ENCODE measurements at places on chromosomes 3 and 15.

DNA sequence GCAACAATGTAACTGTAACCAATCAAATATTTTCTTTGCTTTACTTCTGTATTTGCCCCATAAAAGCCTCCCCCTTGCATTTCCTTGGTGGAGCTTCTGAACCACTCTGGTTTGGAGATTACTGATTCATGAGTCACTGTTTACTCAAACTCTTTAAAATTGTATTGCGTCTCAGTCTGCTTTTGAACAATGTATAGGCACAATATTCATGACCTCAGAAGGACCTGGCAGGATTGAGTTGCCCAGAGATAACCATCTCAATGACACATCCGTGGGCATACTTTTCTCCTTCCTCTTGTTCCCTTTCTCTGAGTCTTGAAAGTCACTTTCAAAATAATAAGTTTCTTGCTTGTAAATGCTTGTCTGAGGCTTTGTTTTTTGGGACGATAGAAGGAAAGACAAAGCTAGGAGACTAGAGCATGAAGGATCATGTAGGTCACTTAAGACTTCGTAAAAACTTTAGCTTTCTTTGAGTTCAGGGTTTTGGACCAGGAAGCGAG is 57.1 kb upstream of the POU1F1 start:
- DNase-seq, result no peak

- DNase-seq, result no peak
Measured at GRCh38 chr3:4520033-4520816, 27.1 kb downstream of the ITPR1 start.

DNA sequence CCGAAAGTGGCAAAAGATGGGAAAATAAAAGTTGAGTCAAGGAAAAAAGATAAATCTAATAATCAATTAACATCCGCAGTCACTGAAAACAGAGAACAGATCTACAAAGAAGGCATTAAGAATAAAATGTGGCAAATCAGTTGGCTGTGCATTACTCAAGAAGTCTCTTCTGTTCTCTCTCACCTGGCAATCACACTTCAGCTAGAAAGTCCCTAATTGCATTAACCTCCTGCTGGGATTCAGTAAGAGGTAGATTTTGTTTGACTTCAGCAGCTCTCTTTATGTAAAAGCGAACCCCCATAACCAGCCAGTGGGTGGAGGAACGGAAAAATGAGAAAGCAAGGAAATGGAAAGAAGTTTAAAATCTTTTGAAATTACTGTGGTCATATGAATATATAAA is 94.7 kb upstream of the PLXND1 start:
- DNase-seq, result no peak

GRCh38 chr15:40940296-40940801 is 11.2 kb downstream of the DLL4 start:
- DNase-seq, result no peak

DNA sequence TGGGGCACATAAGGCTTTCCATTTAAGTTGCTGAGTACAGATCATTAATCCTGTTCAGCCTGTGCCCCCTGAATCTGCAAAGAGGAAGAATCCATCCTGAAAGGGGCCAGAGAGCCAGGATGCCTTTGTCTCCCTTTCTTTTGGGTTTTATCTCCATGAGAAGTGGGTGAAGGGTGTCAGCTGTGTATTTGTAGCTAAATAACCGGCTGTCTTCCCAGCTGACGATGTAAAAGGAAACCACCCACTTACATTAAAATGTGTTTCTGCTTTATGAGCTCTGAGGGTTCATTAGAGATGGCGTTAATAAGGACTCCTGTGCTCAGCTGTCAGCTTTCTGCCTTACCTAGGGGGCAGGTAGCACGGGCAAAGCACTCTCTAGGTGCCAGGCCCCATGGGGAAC is 83.4 kb downstream of the SLCO3A1 start:
- DNase-seq, result no peak

- no peak for DNase-seq
Measured at GRCh38 chr3:55160241-55160983, 232.6 kb upstream of the LRTM1 start.

DNA sequence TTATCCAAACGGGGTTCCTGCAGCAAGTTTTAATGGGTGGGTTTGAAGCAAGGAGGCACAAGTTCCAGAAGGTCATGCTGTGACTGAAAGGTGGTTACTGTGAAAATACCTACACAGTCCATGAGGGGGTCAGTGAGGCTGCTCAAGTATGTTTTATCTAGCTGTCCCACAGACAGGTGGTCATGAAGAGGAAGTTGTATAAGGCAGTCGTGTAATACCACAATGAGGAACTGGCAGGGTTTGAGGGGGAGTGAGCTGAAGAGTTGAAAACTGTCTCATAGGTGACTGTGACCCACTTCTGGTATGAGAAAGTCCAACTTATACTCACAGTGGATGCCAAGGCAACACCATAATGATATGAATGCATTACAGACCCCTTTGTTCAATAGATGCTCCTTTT is 856.8 kb downstream of the OTOL1 start:
- no peak for DNase-seq

GRCh38 chr3:150469031-150469930 is 61.2 kb downstream of the TSC22D2 start:
- DNase-seq, result no peak

GRCh38 chr15:71330638-71331162 is 215.4 kb downstream of the THSD4 start:
- no peak for DNase-seq

GRCh38 chr3:37621771-37622170 is 239.9 kb upstream of the CTDSPL start:
- no peak for DNase-seq

DNA sequence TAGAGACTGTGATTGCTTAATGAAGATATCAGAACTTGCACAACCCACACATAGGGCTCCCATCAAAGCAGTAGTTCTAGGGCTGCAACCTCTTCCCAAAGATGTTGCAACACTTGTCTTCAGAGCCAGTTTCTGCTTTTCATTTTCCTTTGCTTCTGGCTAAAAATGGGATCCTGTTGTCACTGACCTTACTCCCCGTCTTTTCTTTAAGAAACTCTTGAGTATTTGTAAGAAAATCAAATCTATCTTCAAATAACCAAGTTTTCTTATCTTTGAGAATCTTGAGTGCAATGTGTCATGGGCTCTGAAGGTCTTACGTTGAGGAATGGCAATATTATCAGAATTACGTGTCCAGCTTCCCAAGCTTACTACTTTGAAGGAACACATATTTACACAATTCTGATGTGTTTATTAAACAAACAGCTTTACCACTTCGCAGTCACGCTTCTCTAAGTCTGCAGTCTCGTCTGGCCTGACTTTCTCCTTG is 24.1 kb downstream of the CACNA1D start:
- no peak for DNase-seq

DNA sequence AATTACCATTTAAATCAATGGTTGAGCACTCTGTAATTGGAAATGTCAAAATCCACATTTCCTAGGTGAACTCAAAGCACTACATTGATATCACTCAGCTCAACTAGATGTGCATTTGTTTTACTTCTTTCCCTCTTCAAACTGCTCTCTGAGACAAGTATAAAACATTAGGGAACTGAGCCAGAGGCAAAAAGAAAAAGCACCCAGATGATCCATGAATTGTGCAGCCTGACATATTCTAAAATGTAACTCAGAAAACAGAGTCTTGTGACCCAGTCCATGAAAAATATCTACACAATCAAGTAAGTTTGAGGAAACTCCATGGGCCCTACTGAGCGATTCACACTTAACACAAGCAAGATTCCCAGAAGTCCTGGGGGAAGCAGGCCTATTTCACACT is 9.8 kb downstream of the SRGAP3 start:
- DNase-seq, result no peak

GRCh38 chr3:49654955-49655556 is 19.1 kb upstream of the APEH start:
- DNase-seq, result no peak

All from stimulated activated CD8-positive, alpha-beta memory T cell treated with anti-CD3 and anti-CD28 coated beads, Interleukin-4, amount 100 ng/mL, for 48 hours (primary cell).